ENCODE measurements at places on chromosomes 5 and 9.

DNA sequence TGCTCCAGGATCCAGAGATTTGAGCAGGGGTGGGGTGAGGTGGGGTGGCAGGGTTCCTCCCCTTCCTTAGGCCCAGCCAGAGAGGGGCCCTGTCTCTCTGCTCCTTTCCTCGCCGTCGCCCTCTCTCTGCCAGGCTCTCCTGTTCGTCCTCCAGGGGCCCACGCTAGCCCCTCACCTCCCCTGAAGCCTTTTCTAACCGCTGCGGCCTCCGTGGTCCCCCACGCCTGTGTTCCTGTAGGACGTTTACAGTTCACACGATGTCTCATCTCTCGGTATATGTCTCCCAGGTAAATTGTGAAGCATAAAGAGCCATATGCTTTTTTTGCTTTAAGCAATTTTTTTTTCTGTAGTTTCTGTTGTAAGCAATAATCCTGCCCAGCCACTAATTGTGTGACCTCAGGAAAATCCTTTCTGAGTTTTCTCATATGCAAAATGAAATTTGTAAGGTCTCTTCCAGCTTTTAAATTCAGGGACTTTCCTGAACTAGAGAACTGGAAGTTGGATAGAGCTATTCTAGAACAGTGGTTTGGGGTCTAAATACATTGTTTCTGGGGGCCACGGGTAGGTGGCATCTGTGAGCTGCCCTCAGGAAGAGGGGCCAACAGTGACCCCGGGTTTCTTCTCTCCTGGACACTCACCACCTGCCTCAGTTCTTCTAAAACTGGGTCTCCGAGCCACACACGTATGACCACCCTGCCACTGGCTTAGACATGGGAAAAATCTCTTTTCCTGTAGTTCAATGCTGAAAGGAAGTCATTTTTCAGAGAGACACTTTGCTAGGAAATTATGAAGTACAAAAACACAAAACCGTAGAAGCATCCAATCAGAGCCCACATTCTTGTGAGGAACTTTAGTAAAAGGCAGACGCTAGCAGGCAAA lies 50.2 kb upstream of the ZNF366 start:
- no peak for DNase-seq

DNA sequence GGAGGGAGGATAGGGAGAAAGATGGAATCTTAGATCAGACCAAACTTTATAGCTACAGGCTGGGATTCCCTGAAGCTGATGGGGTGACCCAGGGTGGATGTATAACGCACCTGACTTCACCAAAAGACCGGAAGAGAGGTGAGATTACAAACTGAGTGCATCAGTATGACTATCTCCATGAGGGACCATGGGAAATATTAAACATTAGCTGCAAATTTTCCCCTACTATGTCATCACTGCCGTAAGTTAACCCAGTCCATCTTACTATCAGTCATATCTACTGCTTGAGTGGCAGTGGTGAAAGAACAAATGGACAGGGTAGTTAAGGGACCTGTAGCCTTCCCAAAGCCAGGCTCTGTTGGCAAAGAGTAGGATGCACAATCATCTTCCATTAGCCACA lies 368.3 kb downstream of the EFNA5 start:
- no peak for DNase-seq

- no peak for DNase-seq
Observed at GRCh38 chr5:137348759-137349158, 150.4 kb downstream of the SPOCK1 start.

- no peak for DNase-seq
Observed at GRCh38 chr9:13646500-13647021, 367.1 kb upstream of the MPDZ start.

DNA sequence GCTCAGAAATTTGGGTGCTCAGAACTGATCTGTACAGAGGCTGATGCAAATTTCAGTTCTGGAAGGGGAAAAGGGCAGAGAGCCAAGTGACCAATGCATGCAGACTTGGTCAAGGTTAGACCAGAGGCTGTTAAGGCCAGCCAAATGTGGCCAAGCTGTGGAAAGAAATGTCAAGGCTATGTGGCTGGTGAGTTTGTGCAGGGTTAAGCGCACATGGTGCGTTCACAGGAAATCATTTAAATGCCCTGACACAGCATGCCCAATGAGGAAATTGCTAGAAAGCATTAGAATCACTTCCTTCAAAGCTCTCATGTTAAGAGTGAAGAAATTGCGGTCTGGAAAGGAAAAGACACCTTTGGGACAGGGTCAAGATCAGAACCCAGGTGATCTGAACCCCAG lies 58.0 kb downstream of the PTPN3 start:
- no peak for DNase-seq

- no peak for DNase-seq
Observed at GRCh38 chr9:95116808-95117204, 200.7 kb downstream of the FANCC start.

- DNase-seq, result no peak
Observed at GRCh38 chr5:132838516-132839282, 8.3 kb upstream of the SHROOM1 start.

- DNase-seq, result no peak
Observed at GRCh38 chr9:42388146-42388690, 204.8 kb downstream of the SPATA31A6 start.
